NCI-H2081 treated with DMSO at 0.1 percent for 48 hours (cell line): ENCODE measurements at places on chromosomes 7 and 10.

DNA sequence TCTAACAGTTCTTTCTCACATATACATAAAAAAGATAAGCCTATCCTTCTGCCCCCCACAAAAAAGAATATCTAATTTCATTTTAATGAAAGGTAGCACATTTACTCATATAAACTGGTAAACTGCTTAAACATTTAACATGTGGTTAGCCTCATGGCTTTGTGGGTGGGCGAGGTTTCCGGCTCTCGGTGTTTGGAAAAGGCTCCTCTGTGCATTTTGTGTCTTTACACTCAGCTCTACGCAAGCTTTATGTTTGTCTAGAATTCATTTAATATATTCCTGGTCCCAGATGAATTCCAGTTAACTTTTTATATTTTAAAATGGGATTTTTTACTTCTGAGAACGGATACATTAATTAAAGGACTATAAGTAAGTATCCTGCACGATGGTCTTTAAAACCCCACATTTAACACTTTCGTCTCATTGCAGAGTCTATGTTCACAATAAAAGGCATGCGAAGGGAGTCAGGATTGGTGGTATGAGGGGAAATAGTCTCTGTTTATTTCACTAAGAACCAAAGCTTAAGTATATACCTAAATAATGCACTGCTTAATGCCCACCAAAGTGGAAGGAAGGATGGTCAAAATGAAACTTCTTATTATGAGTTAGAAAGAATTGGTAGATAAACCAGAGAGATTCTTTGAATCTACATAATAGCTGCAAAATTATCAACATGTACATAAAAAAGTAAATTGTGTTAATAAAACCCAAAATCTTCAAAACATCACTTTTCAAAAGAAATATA, 197.2 kb downstream of the CRPPA start:
- DNase-seq, result no peak

GRCh38 chr10:112784022-112784461, 166.0 kb upstream of the TCF7L2 start:
- DNase-seq, result no peak

- DNase-seq, result no peak
These were observed 60.5 kb downstream of the SUFU start for GRCh38 chr10:102564209-102564834.

DNA sequence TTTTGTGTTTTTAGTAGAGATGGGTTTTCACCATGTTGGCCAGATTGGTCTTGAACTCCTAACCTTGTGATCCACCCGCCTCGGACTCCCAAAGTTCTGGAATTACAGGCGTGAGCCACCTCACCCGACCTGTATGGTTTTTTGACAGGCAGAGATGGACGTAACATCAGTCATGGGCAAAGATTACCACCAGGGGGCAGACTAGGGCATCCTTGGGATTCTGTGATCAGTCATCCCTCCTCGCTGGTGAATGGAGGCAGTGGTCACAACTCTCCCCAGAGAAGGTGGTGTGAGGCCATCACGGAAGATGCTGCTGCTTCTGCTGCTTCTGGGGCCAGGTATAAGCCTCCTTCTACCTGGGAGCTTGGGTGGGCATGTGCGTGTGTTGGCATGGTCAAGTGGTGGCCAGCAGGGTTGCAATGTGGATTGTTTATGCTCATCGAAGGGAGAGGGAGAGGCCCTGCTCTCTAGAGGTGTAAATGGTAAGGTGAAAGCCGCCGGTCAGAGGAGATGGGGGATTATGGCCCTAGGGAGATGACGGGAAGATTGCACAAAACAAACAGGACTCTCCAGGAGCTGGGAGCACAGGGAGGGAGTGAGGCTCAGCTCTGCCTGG, 122.7 kb upstream of the PRSS1 start:
- no peak for DNase-seq

DNA sequence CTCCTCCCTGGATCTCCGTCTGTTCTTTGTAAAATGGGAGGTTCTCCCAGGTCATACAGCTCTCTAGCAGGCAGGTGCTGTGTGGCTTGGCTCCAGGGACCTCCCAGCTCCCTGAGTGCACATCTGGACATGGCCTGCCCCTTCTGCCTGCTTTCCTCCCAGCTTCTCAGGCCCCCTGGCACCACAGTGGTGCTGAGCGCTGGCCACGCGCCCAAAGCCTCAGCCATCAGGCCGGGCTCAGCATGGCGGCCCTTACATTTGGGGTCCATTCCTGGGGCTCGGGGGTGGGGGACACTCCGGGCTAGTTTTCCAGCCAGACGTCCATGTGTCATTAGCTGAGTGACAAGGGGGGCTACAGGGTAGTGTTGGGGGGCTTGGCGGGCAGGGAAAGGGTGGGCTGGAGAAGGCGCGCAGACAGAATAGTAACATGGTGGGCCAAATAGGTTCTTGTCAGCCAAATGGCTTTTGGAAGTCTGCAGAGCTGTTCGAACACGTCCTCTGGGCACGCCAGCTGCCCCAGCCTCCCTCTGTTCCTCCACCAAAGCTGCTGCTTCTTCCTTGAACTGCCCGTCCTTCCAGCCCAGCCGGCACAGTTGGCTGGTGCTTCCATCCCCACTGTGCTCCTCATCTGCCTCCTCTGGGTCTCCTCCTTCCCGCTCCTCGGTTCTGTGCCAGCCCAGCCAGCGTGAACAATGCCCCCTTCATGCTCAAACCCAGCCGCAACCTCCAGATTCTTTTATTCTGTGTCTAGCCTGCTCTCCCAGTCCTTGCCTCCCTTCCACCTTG, 65.9 kb downstream of the GOLGA7B start:
- DNase-seq, result no peak
